ENCODE measurements at places on chromosomes 4 and X.

- no peak for DNase-seq
These were observed 131.6 kb downstream of the BCOR start for GRCh38 chrX:39966176-39966575.

DNA sequence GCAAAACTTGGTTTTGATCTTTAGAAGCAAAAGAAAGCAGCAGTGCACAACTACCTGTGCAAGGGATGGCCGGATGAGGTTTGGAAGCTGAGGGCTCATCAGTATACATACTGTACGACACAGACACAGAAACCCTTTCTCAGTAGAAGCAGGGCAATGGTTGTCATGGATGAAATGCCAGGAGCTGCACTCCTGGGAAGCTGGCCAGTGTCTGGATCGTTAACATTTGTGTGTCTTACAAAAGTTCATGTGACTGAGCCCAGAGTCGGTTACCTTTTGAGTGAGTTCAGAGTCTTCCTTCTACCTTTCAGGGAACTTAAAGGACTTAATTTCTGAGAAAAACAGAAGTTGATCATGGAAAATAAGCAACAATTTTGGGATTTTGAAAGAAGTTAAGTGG lies 230.3 kb downstream of the APBB2 start:
- DNase-seq: no peak

GRCh38 chr4:78136109-78137081 lies 79.3 kb downstream of the FRAS1 start:
- no peak for DNase-seq

GRCh38 chrX:103774070-103774642 lies 2.5 kb upstream of the PLP1 start:
- no peak for DNase-seq

GRCh38 chr4:14874990-14875389 lies 127.3 kb upstream of the CPEB2 start:
- DNase-seq: no peak

GRCh38 chr4:7838136-7838782 lies 101.4 kb downstream of the AFAP1 start:
- DNase-seq: no peak

DNA sequence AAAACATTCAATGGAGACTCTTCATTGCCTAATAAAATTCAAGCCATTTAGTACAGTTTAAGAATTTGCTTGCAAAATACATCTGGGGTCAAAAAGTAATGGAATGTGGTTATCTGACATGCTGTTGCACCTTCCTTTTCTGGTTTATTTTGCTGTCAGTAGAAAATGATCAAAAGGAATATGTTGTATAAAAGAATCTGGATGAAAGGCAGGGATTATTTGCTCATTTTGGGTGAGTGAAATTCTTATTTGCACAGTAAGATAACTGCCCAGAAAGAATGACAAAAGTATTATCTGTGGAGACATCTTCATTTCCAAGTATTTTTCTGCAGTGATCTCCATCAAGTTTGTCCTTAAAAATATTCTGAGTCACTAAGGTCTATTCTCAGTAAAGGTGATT lies 30.4 kb downstream of the BOD1L1 start:
- DNase-seq: no peak

- no peak for DNase-seq
These were observed 20.3 kb downstream of the ATP2B3 start for GRCh38 chrX:153537526-153538295.

DNA sequence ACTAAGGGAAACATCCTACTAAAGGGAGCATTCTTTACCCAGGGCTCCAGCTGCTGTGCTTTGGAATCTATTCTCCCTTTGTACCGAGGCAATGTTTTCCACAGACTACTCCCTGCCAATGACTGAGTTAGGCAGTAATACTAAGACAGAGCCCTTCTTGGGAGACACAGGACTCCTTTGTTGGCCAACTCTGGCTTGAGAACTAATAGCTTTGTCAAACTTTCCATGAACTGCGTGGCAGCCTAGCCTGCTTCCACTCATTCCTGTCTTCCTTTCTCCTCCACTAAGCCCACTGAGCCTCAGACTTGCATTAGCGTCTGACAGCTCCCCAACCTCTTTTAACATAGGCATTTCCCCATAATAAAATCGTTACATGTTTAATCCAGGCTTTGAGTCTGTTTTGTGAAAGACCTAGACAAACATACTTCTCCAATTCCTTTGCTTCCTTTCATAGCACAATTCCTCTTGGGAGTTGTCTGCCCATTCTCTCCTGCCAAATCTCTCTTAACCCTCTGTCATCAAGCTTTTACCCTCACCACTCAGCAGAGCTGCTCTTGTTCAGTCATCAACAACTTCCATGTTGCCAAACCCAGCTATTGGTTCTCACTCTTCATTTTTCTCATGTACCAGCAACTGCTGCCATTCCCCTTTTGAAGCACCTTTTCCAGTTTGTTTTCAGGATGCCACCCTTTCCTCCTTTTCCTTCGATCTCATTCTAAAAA lies 300.3 kb upstream of the IGFBP7 start:
- DNase-seq: no peak

DNA sequence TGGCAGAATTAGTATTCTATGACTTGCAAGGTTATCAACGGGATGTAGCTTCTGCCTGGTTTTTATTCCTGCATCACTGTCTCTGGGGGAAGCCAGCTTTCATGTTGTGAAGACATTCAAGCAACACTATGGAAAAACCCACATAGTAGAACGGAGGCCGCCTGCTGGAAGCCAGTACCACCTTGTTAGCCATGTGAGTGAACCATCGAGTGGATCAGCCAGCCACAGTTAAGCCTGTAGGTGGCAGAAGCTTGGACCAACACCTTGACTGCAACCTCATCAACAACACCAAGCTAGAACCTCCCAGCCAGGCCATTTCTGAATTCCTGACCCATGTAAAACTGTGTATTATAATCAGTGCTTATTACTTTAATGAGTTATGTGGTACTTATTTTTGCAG lies 538.2 kb downstream of the KCNIP4 start:
- no peak for DNase-seq

DNA sequence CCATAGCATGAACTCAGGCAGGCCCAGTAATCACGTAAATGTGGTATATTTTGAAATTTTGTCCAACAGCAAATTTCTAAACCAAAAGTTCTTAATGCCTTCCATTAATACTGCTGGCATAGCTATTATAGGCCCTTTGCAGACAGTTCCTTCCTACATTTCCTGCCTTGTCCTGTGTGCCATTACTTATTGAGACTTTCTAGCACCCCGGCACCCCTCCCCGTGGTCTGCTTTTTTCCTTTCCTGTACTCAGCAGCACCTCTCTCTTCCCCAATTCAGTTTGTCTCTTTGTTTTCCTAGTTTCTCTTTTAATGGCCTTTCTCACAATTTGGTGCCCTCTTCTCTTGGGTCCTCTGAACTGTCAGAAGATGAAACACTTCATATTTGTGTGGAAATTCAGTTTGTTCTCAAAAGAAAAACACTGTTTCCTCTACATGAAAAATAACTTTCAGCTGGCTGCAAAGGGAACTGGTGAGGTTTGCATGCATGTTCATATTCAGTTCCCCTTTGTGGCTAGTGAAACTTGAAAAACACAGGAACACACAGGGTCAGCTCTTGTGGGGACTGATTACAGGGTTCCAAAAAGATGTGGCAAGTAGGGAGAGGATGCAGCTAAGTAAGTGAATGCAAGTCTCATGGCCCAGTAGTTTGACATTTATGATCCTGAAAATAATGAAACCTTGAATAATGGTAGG lies 17.1 kb downstream of the GPR34 start:
- DNase-seq: no peak

- DNase-seq: no peak
These were observed 13.0 kb downstream of the EXOC1 start for GRCh38 chr4:55866290-55866907.

DNA sequence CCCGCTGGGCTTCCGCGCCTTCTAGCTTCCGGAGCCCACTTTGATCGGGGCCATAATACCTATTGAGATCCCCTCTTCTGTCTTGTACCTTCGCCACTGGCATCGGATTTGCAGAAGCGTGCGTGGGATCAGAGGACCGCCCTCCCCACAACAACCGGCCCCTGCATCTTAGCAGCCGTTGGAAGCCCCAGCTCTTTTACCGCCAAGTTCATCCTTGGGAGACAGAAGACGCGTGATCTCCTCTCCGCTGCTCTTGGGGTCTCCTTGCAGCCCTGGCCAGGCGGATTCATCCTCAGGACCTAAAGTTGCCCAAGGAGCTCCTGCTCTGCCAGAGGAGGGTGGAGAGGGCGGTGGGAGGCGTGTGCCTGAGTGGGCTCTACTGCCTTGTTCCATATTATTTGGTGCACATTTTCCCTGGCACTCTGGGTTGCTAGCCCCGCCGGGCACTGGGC lies 1.6 kb downstream of the SLIT2 start:
- DNase-seq: no peak

- DNase-seq: no peak
These were observed 399.0 kb upstream of the AGA start for GRCh38 chr4:177841258-177841657.

GRCh38 chrX:9955506-9955905 lies 11.7 kb upstream of the CLDN34 start:
- DNase-seq: no peak

- no peak for DNase-seq
These were observed 123.5 kb upstream of the WDR1 start for GRCh38 chr4:10239982-10240654.

GRCh38 chrX:153906126-153906917 lies 1.8 kb downstream of the AVPR2 start:
- DNase-seq: no peak

GRCh38 chrX:41164449-41164848 lies 79.2 kb downstream of the USP9X start:
- DNase-seq: no peak

- DNase-seq: no peak
These were observed 183.0 kb upstream of the NOCT start for GRCh38 chr4:138832563-138832962.

- DNase-seq: no peak
These were observed 71.2 kb upstream of the GRID2 start for GRCh38 chr4:92232566-92232965.

DNA sequence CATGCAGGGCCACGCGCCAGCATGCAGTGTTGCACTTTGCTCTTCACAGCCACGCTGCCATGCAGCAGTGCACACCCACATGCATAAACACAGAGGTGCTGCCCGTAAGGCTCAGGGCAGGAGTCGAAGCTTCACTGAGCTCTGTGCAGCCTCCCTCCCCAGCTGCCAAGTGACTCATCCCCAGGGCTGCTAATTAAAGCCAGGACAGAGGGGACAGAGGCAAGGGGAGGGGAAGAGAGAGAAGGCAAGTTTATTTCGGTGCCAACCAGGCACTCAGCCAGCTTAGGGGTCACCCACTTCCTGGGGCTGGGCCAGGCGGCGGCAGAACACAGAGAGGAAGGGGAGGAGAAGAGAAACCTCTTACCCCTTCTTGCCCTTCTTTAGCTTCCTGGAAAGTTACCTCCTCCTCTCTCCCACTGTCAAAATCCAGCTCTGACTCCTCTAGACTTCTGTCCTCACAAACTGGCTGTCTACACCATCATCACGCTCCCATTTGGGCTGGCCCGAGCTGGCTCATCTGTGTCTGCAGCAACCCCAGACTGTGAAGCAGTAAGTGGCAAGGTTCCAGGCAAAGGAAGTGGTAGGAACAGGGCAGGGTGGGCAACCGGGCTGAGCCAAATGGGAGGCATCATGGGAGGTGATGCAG lies 6.2 kb upstream of the IQSEC2 start:
- DNase-seq: no peak

DNA sequence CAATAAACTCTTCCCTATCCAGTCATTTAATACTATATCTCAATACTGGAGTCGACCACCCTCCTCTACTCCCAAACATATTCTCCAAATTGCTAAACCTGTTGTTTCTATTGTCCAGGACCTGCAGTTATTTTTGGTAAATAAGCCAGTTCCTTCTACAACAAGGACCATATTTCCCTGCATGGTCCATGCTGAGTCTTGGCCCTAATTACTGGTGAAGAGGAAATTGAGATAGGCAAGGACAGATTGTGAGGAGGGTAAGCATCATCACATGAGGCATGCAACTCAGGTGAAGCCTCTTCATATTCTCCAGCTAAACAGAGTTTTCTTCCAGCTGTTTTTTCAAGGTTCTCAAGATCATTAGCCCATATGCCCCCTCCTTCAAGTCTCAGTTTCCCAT lies 1193.6 kb downstream of the RAPGEF2 start:
- DNase-seq: no peak

- no peak for DNase-seq
These were observed 57.6 kb upstream of the MAP9 start for GRCh38 chr4:155434366-155434765.

DNA sequence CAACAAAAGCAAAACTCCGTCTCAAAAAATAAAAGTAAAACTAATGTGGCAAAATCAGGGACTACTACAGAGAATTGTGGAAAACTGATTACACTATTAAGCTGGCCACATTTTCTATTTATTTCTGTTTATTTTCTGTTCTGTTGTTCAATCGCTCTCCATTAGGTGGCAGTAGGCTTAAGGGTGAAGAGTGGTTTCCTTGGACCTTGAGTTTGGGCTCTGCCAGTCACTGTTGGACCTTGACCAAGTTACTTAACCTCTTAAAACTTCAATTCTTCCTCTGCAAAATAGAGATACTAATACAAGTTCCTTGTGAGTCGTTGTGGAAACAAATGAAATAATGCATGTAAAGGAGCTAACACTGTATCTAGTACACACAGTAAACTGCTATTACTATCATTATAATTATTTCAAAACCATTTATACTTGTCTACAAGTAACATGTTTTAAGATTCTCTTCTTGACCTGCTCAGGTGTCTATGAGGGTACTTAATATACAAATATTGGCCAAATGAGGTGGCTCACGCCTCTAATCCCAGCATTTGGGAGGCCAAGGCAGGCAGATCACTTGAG lies 15.2 kb downstream of the HSD17B11 start:
- no peak for DNase-seq
